KBM-7 (cell line): ENCODE measurements at places on chromosomes 3 and 15.

DNA sequence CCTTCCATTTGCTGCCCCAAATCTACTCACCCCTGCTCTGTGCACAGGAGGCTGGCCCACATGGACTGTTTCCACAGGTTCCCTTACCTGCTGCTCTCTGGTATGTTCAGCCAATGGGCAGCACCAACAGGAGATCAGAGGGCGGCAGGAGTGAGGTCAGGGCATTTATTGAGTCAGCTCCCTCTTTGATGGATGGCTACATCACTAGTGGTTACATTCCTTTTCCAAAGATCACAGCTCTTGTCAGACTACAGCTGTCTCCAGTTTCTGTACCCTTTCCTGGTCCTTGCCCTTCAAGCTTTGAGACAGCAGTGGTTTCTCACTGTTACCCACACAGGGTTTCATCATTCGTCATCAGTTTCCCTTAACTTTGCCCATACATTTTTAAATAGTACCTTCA is 325.1 kb downstream of the SUCLG2 start:
- DNase-seq: no peak

DNA sequence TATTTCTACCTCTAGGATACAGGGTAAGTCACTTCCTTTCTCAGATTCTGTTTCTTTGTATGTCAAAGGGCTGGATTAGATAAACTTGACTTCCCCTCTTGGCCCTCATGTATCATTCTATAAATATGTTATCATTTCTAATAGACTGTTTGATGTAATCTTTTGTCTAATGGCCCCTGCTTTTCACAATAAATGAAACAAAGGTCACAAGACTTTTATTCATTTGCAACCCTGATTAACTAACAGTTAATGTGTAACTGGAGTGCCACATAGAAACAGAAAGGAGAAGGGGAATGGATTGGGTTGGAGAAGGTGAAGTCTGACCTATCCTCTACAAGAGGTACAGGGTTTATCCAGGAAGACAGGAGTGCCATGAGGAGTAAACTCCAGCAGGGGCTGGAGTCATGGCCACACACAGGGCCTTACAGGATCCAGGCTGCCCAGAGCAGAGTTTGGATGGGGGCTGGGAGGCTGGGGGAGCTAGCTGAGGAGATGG is 8.0 kb upstream of the B3GNT5 start:
- peak; percentile 29 for DNase-seq

DNA sequence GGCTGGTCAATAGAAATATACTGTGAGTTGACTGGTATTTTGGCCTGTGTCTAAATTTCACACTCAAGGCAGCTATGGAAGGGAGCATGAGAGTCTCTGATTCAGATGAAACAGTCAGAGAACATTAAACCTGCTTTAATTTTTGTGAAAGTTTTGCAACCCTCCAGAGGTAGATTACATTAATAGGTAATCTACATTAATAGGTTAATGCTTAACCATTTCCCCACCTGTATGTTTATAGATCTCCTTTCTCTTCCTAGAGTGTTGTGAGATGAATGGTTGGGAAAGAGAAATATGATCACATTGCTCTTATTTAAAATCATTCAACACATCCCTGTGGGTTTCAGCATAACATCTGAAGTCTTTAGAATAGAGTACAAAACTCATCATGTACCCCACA is 586.9 kb upstream of the DPPA4 start:
- DNase-seq: no peak

DNA sequence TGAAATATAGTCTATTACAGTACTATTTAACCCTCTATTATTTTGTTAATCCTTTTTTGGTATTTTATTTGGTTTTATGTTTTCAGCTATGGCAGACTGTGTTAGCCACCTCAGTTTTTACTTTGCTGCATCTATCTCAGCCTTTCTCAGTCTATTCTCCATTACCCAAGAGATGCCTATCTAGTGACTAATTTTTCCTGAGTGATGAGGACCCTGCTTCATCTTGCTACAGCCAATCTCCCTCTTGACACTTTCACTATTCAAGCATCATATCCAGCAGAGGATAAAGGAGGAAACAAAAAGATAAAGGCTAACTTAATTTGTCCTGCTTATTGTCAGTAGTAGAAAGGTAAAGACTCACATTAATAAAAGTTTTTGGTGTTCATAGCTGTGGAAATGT is 141.8 kb upstream of the NECTIN3 start:
- no peak for DNase-seq

- DNase-seq: no peak
Observed at GRCh38 chr3:40631341-40631995, 106.7 kb downstream of the ZNF621 start.

DNA sequence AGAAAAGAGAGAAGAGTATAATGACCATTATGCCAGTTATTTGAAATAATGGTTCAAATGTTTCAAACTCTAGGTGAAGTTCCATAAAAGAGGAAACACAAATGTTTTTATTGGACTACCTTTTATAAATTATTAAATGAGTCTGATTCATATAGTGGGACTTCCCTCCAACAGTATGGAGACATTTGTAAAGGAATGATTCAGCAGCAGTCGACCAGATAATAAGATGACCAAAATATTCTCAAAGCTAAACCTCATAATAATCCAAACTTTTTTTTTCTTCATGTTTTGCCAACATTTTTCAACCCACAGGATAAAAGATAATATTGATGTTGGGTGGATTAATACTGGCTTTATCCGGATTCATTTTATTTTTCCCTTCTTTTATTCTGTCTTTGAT is 18.8 kb downstream of the TIPARP start:
- no peak for DNase-seq

DNA sequence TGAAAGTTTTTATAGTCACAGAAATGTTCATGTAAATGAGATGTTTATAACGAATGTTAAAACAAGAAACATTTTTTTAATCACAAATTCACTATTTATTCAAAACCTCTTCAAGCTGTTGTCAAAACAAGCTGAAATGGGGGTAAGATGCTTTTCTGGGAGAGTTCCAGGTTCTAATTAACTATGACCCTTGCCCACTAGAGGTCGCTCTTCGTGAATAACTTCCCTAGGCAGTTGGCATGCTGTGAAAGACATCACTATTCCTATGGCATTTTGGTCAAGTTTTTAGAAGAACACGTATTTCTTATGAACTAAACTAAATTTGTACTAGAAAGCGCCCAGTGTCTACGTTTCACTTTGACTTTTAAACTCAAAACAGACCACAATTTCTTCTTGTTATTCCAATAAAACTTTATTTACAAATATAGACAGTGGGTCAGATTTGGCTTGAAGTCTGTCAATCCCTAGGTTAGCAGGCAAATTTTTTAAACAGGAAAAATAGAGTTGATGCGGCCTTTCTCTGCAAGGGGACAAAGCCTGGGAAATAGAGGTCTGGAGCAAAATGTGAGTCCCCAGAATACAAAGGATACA is 62.8 kb upstream of the CMTM8 start:
- DNase-seq: peak; percentile 82

- no peak for DNase-seq
Observed at GRCh38 chr3:155369735-155370134, 76.3 kb upstream of the STRIT1 start.

DNA sequence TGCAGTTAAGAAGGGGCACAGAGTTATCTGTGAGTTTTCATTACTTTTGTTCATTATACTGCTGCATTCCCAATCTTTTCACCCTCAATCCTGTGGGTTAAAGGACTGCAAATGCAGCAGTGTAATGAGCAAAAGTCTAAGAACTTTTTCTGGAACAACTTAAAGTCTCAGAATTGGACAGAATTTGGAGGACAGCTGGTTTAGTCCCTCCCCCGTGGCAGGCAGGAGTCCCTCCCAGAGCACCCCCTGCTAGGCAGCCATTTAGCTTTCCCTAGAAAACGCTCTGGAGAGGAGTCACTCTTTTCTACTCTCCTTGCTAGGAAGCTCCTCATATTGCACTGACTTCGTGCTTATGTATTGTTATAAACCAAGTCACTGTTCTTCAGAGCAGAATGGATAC is 156.3 kb upstream of the UBE2E1 start:
- no peak for DNase-seq

GRCh38 chr15:49199666-49200065 is 29.6 kb downstream of the GALK2 start:
- no peak for DNase-seq
